AG08396 (cell line): ENCODE measurements at places on chromosomes 2 and 18.
A peak's percentile ranks its signal among the peaks of the same experiment; 100 is the strongest.

- no peak for DNase-seq
Measured at GRCh38 chr2:151657667-151658076, 76.6 kb downstream of the NEB start.

DNA sequence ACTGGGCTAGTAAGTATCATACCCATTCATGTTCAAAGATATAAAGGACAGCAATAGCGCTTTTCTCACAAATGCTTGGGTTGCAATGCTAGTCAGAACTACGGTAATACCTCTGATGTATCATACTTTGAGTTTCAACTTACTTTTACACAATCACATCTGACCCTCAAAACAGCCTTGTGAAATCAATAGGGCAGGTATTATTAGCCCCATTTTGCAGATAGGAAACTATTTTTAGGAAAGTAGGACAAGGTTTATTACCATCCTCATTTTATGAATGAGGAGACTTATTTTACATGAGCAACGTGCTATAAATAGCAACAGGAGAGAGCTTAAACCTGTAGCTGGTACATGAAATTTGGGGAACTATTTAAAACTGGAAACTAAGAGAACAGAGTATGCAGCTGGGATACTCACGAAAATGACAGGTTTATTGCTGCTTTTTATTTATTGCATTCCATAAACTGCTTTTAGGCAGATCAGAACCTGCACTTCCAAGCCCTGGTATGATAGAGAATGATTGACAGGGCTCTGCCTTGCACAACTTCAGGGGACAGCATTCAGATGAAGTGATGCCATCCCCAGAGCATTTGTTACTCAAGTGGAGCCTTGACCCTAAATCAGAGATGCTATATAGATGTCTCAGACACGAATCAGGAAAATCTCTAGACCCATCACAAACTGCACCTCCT, 42.4 kb upstream of the PPM1B start:
- no peak for DNase-seq

DNA sequence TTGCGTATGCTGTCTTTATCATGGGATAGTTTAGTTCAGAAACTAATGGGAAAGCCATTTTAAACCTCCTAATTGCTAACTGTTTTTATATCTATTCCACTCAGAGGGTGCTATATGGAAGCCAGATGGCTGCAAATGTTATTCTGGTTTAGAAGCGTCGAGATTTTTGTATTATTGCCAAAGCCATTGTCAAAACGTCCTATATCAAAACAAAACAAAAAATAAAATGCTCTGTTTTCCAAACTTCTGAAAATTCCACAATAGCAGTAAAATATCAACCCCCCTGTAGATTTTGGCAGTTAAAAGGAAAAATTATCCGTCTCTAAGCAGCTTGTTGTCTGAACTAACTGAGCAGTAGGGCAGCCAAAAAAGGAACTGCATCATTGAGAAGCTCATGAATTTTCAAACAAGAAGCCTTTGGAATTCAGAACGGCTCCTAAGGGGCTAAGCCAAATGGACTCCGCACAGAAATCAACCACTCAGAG, 195.4 kb upstream of the CWC22 start:
- no peak for DNase-seq

DNA sequence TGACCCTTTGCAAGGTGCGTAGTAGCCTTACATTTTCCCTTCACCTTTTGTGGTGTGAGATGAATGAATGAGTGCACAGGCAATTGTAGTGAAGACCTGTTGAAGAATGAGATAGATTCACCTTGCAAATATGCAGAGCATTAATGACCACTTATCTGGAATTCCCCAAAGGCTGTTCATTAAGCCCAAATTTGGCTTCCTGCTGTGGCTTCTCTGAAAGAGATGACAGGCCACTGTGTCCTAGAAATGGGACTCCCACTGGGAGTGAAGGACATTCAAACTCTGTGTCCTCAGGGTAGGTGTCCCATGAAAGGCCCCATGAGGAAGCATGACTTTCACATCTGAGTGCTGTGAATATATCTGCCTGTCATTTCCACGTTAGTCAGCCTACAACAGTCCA, 1821.8 kb upstream of the PIK3C3 start:
- DNase-seq, result no peak

DNA sequence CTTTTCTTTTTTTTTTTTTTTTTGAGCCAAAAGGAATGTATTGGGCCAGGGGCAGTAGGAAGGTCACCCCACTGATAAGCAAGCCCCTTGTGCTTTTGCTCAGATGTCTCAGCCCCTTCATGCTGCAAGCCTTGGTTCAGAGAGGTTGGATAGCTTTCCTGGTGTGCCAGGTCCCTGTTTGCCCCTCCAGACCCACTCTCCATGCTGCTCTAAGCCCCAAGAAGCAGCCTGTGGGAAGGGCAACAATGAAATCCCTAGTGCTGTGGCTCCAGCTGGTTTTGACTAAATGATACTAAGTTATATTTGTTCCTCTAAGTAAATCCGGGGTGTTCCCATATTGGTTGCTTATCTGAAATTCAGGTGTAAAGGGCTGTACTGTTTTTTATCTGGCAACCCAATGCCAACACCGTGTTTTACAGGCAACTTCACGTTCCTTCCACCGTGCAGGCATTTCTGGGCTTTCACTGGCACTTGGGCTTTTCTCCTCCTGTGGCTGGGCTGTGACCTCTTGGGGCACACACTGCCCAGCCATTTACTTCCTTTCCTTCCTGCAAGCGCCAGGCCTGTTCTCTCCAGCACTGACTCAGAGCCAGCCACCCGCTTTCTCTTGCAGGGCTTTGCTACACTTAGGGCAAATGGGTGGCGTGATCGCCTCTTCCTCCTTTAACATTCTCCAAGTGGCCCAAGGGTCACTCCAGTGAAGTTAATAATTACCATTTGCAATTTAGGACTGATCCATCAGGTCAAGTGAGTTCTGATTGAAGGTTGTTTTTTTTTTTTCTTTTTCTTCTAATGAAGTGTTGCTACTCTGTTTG, 21.6 kb downstream of the MERTK start:
- DNase-seq, result no peak

DNA sequence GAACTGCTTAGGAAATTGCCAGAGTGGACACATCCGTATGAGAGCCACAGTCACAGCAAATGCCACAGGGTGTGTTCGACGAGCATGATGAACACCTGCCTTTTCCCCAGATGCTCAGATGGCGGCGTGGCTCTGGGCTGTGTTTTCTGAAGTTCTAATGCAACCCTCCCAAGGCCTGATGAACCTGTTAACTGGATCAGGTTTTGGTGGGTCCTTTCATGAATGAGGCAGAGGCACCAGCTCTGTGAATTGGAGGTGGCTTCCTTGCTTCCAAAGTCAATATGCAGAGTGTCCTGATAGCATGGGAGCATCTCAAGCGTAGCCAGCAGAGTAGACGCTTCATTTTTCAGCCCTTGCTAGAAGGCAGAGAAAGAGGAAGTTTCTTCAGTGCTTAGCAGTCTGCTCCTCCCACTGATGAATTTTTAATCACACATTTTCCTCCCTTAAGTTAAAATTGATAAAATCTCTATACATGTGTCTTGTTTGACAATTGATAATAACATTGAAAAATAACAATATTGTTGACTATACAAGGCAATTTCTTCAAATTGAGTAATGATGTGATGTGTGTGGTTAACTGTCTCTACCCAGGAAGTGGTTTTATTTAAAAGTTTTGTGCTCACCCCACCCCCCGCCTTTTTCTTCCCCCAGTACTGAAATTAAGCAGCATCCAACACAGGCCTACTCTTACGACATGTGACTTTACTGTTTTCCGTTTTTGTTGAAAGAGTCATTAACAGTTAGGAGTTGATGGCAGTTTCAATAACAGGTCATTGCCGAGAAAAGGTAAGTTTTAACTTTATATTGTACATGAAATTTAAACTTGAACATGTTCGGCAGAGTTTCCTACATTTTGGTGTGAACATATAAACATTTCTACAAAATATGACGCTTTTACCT, at the start of gene ARHGAP15:
ARHGAP15 (plus strand) TSS at position 739 of the 900 bp plus-strand sequence.
- DNase-seq, result no peak

GRCh38 chr2:23703583-23704385, 223.1 kb downstream of the ATAD2B start:
- DNase-seq, result peak; percentile 4

DNA sequence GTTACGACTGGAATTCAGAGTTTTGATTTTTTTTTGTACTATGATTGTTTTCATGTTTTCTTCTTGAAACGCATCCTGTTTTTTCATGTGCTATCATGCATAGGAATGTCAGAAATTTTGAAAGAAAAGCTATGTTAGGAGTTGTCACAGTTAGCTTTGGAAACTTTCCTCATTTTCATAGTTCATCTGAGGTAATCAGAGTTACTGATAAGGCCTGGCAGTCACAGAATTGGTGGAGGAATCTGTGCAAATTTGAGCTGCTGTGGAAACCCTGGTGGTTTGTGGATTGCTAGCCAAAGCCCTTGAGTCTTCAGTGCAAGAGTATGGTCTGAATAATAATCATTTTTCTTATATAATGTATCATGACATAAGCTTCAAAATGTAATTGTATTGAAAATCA, 401.0 kb downstream of the CNTNAP5 start:
- no peak for DNase-seq

DNA sequence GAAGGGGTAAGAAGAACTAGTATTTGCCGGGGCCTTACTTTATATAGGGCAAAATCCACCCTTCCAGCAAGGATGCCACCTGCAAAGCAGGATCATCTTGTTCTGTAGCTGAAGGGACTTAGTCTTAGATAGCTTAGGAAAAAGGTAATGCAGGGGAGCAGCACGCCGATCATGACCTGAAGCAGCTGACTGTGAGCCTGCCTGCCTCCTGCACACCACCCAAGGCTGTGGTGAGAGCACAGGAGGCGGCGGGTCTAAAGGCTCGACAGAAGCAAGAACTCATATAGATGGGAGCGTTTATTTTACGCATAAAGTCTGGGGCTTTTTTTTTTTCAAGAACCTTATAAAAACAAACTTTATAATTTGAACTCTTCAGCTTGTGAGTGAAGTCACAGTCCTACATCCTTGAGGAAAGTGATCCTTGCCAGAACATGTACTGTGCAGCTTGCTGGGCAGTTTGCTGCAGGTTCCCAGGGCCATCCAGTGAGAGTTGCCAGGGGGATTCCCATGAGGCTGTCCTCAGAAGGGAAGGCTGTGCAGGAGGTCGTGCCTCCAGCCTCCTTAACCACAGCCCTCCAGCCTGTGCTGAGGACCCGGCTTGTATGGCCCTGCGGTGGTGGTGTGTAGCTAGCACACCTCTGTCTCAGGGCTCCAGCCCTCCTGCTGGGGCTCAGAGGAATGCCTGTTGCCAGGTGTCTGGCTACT, 92.1 kb downstream of the RNF144A start:
- DNase-seq, result no peak

GRCh38 chr18:63888470-63889190, 1.1 kb downstream of the SERPINB2 start:
- no peak for DNase-seq

DNA sequence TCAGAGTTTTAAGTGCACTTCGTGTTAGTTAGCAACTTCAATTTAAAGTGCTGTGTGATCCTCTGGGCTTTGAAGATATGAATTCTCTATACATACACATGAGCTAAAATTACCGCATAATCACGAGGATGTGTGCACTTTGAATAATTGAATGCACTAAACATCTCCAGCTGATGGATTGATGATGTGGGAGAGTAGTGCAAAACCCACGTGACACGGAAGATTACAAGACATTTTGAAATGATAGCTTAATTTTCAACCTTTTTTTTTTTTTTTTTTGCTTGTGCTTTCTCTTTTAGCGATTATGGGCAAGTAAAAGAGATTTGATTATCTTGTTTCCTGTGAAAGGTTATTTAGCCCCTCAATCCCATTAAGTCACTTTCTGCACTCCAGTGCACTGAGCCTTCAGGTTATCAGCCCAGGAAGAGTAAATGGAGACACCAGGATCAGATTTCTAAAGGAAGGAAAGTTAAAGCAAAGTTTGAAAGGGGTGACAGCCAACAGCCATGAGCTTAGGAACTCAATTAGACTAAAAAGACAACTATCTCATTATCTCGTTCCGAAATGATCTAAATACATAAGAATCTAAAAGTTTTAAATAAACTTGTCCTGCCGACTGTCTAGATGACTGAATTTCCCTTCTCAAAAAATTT, 81.6 kb downstream of the CDK15 start:
- DNase-seq, result no peak

- no peak for DNase-seq
Measured at GRCh38 chr18:22753130-22753831, 179.8 kb upstream of the RBBP8 start.

- no peak for DNase-seq
Measured at GRCh38 chr2:121595012-121595891, 54.0 kb downstream of the CLASP1 start.

GRCh38 chr2:8212239-8212638, 469.6 kb upstream of the ID2 start:
- no peak for DNase-seq

GRCh38 chr2:26738481-26738880, 25.6 kb upstream of the SLC35F6 start:
- DNase-seq, result no peak

DNA sequence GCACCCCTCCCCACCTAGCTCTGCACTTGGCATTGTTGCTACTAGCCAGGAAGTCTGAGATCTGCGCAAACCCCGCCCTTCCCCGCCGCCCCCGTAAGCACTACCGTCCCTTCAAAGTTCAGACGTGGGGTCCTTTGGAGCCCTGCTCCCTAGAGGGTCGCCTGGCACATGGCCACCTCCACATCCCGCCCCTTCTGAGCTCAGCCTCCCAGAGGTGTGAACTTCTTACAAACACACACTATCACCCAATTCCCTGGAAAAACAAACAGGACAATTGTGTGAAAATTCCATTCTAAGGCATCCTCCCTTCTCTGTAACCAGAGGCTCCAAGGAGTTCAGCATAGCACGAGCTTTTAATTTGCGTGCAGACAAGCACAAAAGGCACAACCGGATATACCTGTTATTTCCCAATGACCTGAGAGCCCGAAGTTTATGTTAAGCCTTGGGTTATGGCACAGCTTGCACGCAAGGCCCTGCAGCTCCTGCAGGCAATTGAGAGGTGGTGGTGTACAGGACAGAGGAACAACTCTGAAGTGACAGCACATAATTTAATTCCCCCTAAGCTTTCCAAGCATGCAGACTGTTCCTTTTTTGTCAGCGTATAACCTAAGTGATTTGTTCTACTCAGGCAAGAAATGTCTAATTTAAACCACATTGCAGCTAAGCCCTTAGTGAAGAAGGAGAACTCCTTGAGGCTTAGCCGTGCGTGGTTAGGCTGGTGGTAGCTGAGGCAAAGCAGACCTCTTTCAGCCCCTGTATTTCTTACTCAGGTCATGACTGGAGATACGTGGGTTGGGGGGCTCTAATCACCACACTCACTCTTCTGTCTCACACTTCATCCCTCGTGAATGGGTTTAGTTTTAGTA, 20.3 kb upstream of the CYP1B1 start:
- DNase-seq, result no peak

DNA sequence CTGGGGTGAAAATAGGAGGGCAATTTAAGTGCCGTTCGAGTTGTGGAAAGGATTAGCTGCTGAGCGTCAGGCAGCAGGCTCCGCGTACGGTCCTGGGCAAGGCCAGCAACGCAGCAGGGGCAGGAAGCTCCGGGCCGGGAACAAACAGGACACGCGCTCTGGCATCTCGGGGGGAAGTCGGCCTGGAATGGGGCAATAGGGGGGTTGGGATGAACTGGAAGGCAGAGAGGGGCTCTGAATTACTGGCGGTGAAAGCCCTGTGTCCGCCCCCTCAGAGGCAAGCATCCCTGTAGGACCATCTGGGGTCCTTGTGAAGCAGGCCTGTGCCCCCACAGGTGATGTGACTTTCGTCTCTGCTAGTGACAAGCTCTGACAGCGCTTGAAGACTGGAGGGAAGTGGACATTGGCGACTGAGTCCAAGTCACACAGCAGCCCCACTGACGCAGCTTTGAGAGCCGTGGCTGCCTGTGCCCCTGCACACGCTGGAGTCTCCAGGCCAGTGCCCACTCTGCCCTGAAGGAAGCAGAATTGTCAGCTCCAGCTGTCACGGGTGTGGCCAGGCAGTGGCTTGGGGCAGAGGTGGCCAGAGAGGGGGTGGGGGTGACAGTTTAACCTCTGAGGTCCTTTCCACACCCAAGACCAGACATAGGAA, 22.3 kb downstream of the GPR35 start:
- DNase-seq, result peak; percentile 5
